A172 (cell line): ENCODE measurements at places on chromosomes 7 and 10.

GRCh38 chr10:12390733-12391132 is 41.4 kb downstream of the CAMK1D start:
- DNase-seq, result no peak

DNA sequence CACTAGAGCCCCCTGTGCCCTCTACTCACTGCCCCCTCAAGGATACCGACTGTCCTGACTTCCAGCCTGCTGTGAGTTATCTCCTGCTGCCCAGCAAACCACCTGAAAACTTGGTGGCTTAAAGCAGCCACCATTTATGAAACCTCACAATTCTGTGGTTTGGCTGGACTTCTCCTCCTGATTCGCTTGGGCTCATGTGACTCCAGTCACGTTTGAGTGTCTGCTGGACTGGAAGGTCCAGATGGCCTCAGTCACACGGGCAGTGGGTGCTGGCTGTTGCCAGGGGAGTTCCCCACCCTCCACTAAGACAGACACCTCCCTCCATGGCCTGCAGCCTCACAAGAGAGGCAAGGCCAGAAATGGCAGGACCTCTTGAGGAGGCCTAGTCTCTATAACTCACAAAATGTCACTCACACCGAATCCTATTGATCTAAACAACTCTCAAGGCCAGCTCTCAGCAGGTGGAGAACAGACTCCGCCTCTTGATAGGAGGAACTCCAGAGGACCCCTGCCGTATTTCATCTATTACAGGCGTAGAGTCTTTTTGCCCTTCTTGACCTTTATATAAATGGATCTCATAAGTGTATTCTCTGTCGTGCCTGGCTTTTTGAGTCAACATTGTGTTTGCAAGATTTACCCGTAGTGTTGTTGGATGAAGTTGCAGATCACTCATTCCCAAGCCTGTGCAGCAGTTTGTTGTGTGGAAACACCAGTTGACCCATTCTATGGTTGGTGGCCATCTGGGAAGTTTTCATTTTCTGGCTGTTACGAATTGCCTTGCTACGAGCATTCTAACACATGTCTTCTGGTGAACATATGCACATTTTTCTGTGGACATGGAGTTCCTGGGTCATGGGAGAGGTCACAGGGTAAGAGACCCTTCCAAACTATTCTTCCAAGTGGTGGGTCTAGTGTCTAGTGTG is 48.3 kb downstream of the ZMIZ1 start:
- peak; percentile 52 for DNase-seq

GRCh38 chr7:74518654-74519053 is 64.9 kb downstream of the GTF2IRD1 start:
- no peak for DNase-seq

DNA sequence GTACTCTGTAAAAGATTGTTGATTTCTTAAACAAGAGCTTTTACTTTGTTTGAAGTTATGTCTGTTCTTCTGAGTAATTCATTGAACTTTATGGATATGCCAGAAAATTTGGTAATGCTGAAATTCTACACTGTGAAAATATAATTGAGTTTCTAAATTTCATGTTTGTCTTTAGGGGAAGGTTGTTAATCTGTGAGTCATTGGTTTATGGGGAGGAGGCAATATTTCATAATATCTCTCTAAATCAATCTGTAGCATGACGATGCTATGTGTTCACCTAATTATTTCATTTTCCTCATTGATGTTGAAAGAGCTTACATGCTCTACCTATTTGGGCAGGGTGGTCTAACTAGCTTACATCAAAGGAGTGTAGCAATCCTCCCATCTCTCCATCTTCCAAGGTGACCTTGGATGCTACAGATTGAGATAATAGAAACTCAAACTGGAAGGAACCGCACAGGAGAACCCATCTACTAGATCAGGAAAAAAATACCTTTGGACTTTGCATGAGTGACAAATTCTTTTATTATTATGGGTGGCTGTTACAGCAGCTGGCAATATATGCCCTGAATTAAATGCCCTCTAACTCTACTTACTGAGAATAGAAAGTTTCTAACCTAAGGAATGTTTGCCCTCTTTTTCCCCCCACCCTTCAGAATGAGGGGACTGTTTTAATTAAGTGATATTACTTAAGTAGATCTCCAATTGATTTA is 8.4 kb upstream of the SNX13 start:
- DNase-seq, result no peak

DNA sequence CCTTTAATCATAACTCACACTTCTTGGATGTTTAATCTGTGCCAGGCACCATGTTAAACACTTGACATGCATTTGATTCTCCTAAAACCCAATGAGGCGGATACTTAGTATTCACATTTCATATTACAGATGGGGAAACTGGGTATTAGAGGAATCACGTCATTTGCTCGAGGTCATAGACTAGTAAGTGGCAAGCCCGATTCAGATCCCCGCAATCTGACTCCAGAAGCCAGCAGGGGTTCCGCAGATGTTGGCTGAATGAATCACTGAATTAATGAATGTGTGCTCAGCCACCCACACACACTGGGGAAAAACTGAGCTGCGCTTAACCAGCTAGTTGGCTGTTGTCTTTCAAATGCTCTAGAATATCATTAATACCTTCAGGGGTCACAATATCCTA is 22.5 kb upstream of the ENO4 start:
- peak; percentile 18 for DNase-seq
